ENCODE measurements at places on chromosomes 2 and 18.

- peak; percentile 59 for DNase-seq
Observed at GRCh38 chr2:33372940-33373553, 103.4 kb upstream of the RASGRP3 start.

- no peak for DNase-seq
Observed at GRCh38 chr2:174713686-174714085, 50.6 kb downstream of the CHRNA1 start.

DNA sequence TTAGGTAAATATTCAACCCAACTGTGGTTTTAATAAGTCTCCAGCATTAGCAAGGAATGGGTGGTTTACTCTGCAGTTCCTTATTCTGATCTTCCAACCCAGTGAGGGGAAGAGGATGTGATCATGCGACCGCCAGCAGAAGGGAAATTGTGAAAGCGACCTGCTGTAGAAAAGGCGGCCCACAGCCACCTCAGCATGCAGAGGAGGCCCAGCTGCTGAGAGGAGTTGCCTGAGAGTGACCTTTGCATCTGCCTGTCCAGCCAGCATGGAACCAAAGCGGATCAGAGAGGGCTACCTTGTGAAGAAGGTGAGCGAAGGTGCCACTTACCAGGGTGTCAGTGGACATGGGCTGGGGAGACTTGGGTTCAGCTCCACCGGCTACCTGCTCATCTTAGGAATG, at the start of gene PLEK:
Gene PLEK (plus strand): TSS at position 196 of the 400 bp plus-strand sequence. CDS start 70 bp downstream, at position 266.
- peak; percentile 85 for DNase-seq

DNA sequence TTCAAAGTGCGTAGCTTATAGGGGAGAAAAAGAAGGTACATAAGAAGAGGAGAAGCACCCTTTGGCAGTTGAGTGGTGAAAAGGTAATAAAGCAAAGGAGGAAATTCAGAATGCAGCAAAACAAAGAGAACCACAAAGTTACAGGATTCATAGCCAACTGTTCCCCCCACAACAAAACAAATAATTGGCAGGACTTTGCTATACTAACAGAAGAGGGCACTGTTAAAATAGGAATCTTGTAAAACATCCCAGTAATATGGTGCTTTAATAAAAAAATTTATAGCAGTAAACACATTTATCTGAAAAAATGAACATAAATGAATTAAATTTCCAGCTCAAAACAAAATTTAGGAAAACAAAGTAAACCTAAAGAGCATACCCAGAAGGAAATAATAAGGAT, 42.3 kb downstream of the R3HDM1 start:
- no peak for DNase-seq
